GM12892 (cell line): ENCODE measurements at places on chromosomes 5 and 9.
A peak's percentile ranks its signal among the peaks of the same experiment; 100 is the strongest.

GRCh38 chr5:168552146-168552545, 23.0 kb downstream of the FBLL1 start:
- no peak for DNase-seq

DNA sequence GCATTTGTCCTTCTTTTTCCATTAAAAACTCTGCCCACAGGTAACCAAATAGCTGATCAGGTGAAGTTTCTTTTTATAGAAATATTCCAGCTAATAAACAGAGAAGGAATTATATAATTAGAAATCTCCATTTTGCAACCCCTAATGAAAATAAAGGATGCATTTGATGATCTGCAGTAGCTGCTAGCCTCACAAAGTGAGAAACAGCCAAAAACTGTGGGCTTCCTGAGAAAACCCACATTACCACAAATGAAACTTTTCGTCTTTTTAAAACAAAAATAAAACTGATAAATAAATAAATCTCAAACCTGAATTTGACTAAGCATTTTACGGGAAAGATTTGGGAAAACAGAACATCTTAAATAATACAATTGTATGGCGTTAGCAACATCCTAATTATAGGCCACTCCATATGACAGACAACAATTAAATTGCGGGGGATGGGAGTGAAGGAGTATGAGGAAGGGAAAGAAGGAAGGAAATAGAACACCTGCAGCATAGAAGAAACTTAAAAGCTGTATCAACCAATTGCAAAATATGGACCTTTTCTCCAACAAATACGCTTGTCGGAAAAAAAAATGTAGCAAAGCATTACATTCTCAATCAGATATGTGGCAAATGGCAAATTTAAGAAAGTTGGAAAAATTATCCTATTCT, 283.0 kb upstream of the ITGA1 start:
- no peak for DNase-seq

GRCh38 chr9:32551276-32552051, 663 bp upstream of the SMIM27 start:
- DNase-seq, result no peak

GRCh38 chr5:179801304-179802206, 5.1 kb downstream of the MGAT4B start:
- DNase-seq, result peak; percentile 82

GRCh38 chr5:132640613-132641012, 17.4 kb upstream of the IL13 start:
- DNase-seq, result no peak

DNA sequence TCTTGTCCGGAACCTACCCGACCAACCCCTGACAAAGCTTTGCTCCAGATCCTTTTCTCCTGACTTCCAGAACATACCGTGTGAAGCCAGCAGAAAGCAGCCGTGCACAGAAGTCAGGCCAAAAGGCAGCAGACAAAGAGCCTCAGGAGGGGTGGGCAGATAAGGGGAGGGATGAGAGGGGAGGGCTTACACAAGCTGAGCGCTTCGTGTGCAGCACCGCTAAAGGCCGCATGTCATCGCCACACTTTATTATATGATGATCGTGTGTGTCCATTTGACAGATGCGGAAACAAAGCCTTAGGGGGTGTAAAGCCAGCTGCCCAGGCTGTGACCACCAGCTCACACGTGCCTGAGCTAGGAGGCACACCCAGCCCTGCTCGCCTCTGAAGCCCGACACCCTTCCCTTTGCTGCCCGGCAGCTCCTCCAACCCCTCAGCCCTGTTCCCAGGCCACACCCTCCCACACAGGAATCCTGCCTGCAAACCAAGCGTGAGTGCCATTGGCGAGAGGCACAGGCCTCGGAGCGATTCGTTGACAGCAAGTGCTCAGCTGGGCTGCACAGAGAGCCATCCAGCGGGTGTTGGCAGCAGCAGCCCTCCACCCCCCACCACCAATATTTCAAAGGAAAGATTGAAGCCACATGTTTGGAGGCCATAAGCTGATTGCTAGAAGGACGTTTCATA, 170.5 kb upstream of the SMIM23 start:
- DNase-seq, result no peak

DNA sequence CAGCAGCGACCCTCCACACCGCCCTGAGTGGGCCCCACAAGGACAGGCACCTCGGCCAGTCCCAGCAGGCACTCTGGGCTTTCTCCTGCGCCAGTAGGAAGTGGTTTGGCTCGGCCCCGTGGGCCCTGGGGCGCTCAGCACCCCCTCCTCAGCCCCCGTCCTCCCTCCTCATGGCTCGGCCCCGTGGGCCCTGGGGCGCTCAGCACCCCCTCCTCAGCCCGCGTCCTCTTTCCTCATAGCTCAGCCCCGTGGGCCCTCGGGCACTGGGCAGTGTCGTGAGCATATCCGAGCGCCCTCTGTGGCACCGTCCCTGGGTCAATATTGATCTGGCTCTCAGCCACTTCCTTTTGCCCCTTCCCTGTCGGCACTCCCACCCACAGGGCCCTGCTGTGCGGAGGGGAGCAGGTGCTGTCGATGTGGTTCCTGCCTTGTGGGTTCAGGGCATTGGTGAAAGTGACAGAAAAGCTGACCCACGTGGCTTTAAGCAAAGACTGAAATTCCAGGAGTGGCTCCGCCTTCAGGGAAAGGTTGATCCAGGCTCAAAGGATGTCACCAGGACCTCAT, 5.5 kb upstream of the SCGB3A1 start:
- DNase-seq, result no peak

DNA sequence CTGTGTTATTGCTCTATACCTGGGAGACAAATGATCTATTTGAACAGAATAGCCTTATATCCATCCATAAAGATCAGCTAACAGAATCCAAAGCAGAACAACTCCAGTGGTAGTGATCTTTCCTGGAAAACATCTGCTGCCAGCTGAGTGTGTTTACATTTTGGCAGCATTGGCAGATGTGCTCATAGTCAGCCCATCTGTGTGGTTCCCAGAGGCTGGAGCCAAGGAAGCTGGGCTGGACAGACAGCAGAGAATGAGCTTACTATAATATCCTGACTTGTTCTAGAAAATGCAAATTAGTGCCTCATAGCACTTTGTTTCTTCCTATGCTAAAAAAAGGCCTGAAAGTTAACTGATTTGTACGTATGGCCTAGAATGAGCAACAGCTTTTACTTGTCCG, 99.7 kb downstream of the ST8SIA4 start:
- no peak for DNase-seq

- peak; percentile 31 for DNase-seq
Measured at GRCh38 chr5:140114341-140115185, 654 bp downstream of the PURA start.

GRCh38 chr5:158553962-158554336, 545.8 kb downstream of the EBF1 start:
- DNase-seq, result no peak

DNA sequence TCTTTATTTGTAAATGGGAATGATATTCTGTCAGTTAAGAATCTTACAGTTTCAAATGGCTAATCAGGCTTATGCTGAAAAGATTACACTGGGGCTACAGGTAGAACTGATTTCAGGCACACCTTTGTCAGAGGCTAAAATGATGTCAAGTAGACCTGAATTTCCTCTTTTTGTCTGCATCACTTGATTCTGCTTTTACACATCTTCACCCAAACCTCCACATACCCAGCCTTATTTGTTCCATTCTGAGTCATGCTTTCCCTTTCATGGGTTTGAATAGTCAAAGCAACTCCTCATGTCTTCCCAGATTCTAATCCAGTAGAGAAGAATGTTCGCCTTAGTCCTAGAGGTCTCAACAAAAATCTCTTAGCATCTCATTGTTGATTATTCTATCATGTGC, 156.4 kb downstream of the CWC27 start:
- DNase-seq, result no peak

DNA sequence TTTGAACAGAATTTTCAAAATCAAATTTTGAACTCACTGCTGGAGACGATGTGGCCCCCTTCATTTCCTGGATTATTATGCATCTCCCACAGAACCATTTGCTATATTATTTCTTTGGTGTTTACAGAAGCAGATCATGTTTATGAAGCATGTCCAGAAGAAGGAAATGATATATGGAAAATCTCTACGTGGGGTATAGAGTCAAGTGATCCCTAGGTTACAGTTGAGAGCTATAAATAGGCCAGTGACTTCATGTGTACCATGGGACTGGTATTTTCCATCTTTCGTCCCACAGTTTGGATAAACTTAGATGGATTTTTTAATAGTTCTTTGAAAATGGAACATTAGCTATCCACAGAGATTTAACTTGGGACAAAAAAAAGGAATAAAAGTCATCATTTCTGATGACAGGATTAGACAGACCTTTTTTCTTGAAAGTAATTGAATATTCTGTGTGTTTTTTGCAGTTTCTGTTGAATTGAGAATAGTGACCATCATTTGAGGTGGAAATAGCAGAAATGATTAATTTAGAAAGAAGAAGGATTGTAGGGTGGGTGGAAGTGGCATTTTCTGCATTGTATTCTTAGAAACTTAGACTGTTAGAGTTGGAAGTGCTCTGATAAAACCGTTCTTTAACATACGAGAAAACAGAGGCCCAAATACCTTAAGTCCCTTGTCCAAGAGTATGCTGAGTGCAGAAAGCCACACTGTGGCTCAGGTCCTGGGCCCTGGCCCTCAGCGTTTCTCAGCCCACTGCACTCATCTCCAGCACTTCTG, 136.4 kb downstream of the PIP5K1B start:
- DNase-seq, result no peak

DNA sequence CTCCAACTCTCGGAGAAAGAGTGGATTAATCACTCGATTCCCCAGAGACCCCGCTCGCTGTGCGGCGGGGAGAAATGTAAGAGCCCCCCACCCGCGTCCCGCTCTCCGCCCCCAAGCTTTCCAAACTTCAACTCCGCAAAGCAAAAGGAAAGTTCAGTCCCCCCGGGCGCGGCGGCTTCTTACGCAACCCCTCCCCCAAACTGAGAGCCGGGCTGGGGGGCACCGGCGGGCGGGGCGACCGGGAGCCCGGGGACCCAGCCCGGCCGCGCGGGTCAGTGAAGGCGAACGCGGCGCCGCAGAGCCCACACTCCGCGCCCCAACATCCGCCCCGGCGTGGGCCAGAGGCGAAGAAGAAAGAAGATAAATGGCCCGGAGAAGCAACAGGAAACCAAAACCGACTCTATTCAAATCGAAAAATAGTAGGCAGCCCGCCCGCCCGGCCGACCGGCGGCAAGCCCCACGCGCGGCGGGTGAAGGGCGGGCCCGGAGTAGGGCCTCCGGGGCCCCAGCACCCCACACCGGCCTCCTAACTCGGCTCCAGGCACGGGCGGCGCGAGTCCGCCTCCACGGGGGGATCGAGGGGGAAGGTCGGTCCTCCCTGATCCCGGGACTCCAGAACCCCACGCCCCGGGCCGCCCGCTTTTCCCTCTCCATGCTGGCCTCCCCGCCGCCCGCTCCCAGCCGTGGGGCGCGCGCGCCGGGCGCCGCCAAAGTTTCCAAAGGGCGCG, 720 bp downstream of the NOTCH1 start:
- peak; percentile 66 for DNase-seq

DNA sequence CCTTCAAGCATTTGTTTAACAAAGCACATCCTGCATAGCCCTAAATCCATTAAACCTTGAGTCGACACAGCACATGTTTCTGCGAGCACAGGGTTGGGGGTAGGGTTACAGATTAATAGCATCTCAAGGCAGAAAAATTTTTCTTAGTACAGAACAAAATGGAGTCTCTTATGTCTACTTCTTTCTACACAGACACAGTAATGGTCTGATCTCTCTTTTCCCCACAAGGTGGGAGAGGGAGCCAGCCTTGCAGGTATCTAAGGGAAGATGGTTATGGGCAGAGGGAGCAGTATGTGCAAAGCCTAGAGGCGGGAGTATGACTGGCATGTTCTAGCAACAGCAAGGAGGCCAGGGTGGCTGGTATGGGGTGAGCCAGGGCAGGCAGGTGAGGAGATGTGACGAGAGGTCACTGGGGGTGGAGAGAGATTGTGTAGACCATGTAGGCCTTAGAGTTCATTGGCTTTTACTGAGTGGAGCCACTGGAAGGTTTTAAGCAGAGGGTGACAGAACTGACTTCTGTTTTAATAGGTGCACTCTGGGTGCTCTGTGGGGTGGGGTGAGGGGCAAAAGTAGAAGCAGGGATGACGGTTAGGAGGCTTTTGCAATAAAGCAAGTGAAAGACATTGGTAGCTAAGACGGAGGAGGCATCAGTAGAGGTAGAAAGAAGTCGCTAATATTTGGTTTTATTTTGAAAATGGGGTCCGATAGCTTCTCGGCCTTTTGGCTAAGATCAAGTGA, 5.1 kb upstream of the RPS14 start:
- no peak for DNase-seq

- DNase-seq, result no peak
Measured at GRCh38 chr9:127779136-127779981, 893 bp upstream of the SH2D3C start.

DNA sequence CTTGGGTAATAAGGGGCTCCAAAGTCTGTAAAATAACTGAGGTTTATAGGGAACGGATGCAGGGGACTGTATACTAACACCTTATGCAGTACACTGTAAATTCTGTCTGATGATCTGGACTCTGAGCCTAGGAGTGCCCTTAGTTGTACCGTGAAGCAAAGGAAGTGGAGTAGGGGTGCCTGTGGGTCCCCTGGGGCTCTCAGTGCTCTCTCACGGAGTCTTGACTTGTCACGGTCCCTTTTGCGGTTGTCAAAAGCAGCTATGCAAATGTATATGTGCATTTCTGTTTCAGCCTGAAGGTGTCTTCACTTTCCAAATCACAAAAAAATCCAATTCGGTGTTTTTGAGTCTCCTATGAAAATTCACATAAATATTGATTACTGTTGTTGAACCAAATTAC, 17.8 kb downstream of the DMRT1 start:
- DNase-seq, result no peak

DNA sequence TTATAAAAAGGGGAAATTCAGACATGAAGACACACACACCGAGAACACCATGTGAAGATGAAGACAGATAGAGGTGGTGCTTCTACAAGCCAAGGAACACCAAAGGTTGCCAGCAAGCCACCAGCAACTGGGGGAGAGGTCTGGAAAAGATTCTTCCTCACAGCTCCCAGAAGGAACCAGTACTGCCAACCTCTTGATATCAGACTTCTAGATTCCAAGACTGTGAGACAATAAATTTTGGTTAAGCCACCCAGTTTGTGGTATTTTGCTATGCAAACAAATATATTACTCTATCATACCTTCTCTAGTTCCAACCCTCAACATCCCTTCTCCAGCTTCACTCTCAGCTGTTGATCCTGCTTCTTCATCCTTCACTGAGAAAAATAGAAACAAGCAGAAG, 451.1 kb downstream of the EBF1 start:
- DNase-seq, result no peak

- no peak for DNase-seq
Measured at GRCh38 chr9:2502210-2502609, 119.4 kb upstream of the VLDLR start.

- DNase-seq, result peak; percentile 57
Measured at GRCh38 chr9:137705906-137706305, 87.1 kb downstream of the EHMT1 start.

- DNase-seq, result no peak
Measured at GRCh38 chr5:14687023-14687665, 22.6 kb downstream of the OTULIN start.
